ENCODE measurements at places on chromosomes 13 and 19.
A peak's percentile ranks its signal among the peaks of the same experiment; 100 is the strongest.

- no peak for DNase-seq
Observed at GRCh38 chr19:9947441-9947840, 11.1 kb upstream of the OLFM2 start.

DNA sequence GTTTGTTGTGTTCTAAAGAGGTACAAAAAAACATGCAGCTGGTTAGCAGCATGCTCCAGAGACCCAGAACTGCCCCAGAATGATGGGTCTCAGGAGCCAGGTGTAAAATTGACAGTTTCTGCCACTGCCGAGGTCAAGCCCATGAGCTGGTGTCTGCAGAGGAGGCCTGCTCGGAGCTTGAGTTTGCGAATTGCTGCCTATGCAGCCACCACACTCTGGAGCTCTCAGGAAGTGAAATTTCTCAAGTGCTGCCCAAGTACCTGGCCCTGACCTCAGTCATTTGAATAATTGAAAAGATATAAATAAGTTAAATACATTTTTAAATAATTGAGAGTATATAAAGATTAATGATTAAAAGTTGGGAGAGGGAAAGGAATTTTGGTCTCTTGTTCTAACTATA lies 66.4 kb downstream of the ZAR1L start:
- no peak for DNase-seq

DNA sequence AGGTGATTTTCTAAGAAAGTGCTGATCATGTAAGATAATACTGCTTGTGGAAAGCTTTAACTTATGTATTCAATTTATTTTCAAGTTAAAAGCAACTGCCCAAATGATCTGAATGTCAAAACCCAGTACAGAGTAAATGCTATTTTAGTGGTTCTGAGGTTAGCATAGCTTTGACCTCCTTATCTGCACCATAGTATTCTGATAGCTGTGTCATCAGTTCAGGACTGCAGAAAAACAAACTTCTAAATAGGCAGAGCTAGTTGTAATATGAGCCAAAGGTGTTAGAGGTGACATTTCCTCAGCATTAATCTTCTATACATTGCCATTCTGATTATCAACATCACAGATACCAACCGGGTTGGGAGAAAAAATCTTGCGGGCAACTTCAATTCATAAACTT lies 758.7 kb downstream of the SLITRK5 start:
- DNase-seq: no peak

DNA sequence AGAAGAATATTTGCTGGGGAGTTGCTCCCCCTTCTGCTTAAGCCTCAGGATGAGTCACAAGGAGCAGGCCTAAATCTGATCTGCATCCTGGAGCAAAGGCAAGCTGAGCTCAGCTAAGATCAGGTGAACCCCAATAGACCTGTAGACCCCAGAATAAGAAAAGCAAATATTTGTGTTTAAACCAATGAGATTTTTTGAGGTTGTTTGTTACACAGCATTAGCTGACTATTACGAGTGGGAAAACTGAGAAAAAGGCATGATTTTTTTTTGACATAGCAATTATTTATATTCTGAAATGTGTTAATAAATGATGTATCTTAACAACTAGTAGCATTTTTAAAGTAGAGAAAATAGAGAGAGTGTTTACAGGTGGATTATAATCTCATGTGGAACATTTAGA lies 45.1 kb downstream of the ADGRE3 start:
- DNase-seq: peak; percentile 4
